ENCODE measurements at places on chromosomes 2 and 18. TPM values are rescaled to one million over a fixed set of nuclear protein-coding genes. Genes with fewer than 3 reads are reported as not detected.

GRCh38 chr2:47487498-47487875, 84.5 kb downstream of the MSH2 start:
- H3K4me1 ChIP-seq = peaks cover 2% of the 10 kb centered on the region
- no peak for DNase-seq
- no peaks in the 10 kb centered on the region for H3K27me3 ChIP-seq

Gene WIPF1
- 57.7 TPM for total RNA-seq

DNA sequence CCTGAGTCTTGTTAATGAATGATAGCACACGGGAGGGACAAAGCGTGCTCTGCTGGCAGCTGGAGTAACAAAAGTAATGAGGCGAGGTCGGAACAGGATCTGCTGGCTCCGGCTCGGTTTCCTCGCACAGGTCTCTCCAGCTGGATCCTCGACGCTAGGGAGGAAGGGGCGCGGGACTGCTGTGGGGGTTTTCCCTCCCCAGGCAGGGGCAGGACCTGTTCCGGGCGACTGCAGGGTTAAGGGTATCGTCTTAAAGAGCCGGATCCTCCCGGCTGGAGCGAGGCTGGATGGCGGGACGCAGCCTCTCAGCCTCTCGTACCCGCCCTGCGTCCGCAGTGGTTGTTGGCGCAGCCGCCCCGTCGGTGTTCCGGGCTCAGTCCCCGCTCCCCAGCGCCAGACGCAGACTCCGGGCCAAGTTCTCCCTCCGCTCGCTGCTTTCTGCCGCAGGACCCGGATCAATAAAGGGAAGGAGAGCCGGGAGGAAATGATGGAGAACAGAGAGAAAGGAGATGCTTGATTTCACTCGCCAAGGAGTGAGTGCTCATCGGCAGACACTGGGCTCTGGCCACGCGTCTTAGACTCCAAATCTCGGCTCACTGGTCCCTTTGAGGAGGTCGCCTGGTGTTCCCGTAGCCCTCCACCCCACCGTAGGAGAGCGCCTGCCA, 1.1 kb upstream of the LIPG start:
- no peaks in the 10 kb centered on the region for H3K36me3 ChIP-seq
- H3K27ac ChIP-seq = no peak overlapping the region
- peaks cover 20% of the 10 kb centered on the region for H3K4me1 ChIP-seq
- peak overlapping the region; percentile 70 for H3K4me3 ChIP-seq

GRCh38 chr2:80499095-80499494, 194.5 kb upstream of the LRRTM1 start:
- DNase-seq = no peak
- no peaks in the 10 kb centered on the region for H3K36me3 ChIP-seq
- H3K4me3 ChIP-seq = no peak overlapping the region
- H3K4me1 ChIP-seq = peaks cover 3% of the 10 kb centered on the region
- no peak overlapping the region for H3K27ac ChIP-seq
- no peaks in the 10 kb centered on the region for H3K27me3 ChIP-seq

Gene CRYGC
- total RNA-seq = not detected

Gene ACVR1C
- total RNA-seq = 0.08 TPM

GRCh38 chr2:44429034-44429433, 67.3 kb downstream of the CAMKMT start:
- H3K36me3 ChIP-seq = peaks cover 3% of the 10 kb centered on the region
- DNase-seq = no peak
- no peaks in the 10 kb centered on the region for H3K27me3 ChIP-seq
- H3K4me3 ChIP-seq = no peak overlapping the region
- H3K27ac ChIP-seq = no peak overlapping the region
- H3K4me1 ChIP-seq = peaks cover 3% of the 10 kb centered on the region

DNA sequence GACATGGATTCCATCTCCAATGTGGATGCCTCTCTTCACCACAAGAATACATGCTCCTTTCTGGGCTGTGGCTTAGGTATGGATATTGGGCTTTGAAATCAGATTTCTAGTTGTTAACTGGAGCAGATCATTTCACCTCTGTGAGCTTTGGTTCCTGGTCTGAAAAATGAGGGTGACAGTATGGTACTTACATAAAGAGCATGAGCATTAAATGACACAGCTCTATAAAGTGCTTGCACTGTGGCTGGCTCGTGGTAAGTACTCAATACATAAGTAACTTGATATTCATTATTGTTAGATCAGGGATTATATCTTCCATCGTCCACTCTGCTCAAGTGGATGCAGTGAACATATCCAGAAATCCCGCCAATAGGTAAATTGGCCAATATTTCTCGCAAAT, 33.4 kb downstream of the ARHGAP25 start:
- H3K4me1 ChIP-seq = peaks cover 16% of the 10 kb centered on the region
- H3K27me3 ChIP-seq = no peaks in the 10 kb centered on the region
- no peak for DNase-seq
- no peaks in the 10 kb centered on the region for H3K36me3 ChIP-seq
- H3K27ac ChIP-seq = no peak overlapping the region

Gene SIX2
- total RNA-seq = 42.8 TPM

Gene ATOH8
- 7.1 TPM for total RNA-seq

- peaks cover 46% of the 10 kb centered on the region for H3K27me3 ChIP-seq
- H3K36me3 ChIP-seq = no peaks in the 10 kb centered on the region
- H3K27ac ChIP-seq = no peak overlapping the region
- no peak overlapping the region for H3K4me3 ChIP-seq
Measured at GRCh38 chr2:128765811-128766210, 447.1 kb upstream of the HS6ST1 start.

GRCh38 chr2:98468621-98469236, 24.1 kb downstream of the INPP4A start:
- peaks cover 18% of the 10 kb centered on the region for H3K4me1 ChIP-seq
- H3K36me3 ChIP-seq = no peaks in the 10 kb centered on the region
- no peaks in the 10 kb centered on the region for H3K27me3 ChIP-seq
- DNase-seq = no peak

Gene CAB39
- total RNA-seq = 40.8 TPM

Gene CBLN2
- not detected for total RNA-seq

Gene TMEM198
- 6.7 TPM for total RNA-seq

- no peak for DNase-seq
- no peak overlapping the region for H3K27ac ChIP-seq
- no peaks in the 10 kb centered on the region for H3K36me3 ChIP-seq
- H3K4me3 ChIP-seq = no peak overlapping the region
Measured at GRCh38 chr2:169190197-169190775, 120.9 kb downstream of the DHRS9 start.

- no peaks in the 10 kb centered on the region for H3K36me3 ChIP-seq
- DNase-seq = no peak
- peaks cover 46% of the 10 kb centered on the region for H3K4me1 ChIP-seq
- H3K4me3 ChIP-seq = no peak overlapping the region
- no peaks in the 10 kb centered on the region for H3K27me3 ChIP-seq
Measured at GRCh38 chr2:236661762-236662110, 92.1 kb downstream of the ACKR3 start.

Gene CYP27C1
- total RNA-seq = 24.9 TPM

DNA sequence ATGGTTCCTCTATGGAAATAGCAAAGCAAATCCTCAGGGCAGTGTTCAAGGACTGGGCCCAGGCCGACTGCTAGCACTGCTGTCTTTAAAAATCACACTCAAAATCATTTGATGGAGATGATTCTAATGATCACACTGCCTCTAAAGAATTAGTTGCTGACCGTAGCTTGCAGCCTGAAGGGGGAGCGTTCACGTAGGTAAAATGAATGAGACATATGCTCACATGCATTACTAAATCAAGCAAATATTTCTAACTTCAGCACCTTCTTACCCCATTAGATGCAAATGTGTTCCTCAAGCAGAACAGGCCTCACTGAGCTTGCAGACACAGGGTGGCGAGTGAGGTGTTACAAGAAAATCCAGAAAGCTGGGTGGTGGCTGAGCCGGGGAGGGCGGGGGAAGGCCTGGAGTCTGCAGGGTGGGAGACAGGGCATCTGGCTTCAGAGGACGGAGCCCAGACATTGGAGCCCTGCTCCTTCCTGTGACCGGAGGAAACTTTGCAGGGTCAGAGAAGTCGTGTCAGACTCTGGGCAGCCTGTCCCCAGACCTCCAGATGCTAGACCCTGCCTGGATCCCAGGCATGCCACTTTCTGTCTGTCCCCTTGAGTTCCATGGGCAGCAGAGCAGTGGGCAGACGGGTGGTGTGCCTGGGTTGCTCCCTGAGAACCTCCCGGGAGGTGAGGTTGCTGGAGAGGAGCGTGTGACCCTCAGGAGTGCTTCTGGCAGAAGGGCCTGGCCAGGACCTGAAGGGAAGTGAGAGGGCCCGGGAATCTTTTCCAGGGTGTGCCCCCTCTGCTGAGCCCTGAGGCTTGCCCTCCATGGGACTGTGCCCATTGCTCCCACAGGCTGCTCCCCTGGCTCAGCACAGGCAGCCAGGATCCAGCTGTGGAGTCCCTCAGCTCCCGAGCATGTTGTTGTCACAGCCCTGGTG, 7.1 kb upstream of the NPPC start:
- H3K27ac ChIP-seq = no peak overlapping the region
- H3K4me3 ChIP-seq = no peak overlapping the region

Measured in osteocyte (in vitro differentiated cells).